ENCODE measurements at places on chromosomes 16 and 17. TPM values are rescaled to one million over a fixed set of nuclear protein-coding genes. Genes with fewer than 3 reads are reported as not detected.

Gene CIAPIN1
- 90.9 TPM for total RNA-seq

- DNase-seq, result no peak
Observed at GRCh38 chr16:72357910-72358309, 186.0 kb upstream of the PMFBP1 start.

GRCh38 chr17:76820561-76820960 is 47.6 kb upstream of the MGAT5B start:
- DNase-seq, result no peak

GRCh38 chr16:66129196-66129595 is 237.3 kb upstream of the CDH5 start:
- no peak for DNase-seq

- peak; percentile 20 for DNase-seq
Observed at GRCh38 chr17:45222996-45223538, 1.4 kb downstream of the FMNL1 start.
